ENCODE measurements at places on chromosomes 11 and 22.

DNA sequence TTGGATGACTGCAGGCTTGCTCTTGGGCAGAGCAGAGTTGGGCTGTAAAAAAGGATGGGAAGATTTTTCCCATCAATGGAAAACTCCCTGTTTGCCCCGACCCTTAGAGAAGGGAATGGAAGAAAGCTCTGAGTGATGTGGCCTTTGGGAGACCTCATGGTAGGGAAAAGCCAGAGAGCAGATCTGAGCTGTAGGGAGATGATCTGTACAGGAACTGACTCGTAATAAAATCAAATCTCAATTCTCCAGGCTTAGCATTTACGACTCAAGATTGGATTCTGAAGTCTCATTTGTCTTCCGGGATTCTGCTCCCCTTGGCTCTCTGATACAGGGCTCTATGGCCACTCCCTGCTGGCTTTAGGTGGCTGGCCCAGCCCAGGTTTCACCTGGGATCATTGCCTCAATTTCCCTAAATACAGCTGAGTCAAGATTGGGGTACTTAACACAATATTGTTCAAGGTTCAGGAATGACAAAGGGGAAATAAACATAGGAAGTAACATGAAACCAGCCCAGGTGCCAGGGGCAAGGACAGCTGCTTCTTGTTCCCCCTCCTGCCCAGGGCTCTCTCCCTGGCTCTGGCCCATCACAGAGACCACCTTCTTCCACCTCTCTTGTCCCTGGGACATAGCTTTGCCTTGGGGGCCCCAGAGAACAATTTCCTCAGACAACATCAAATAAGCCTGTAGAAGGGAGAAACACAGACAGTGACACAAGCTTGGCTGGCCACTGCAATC, 38.4 kb upstream of the THY1 start:
- no peak for DNase-seq

GRCh38 chr11:93850594-93851018, at the start of gene VSTM5:
VSTM5 (minus strand) TSS chr11:93850618; CDS start chr11:93850502, 116 bp downstream.
- DNase-seq, result no peak

DNA sequence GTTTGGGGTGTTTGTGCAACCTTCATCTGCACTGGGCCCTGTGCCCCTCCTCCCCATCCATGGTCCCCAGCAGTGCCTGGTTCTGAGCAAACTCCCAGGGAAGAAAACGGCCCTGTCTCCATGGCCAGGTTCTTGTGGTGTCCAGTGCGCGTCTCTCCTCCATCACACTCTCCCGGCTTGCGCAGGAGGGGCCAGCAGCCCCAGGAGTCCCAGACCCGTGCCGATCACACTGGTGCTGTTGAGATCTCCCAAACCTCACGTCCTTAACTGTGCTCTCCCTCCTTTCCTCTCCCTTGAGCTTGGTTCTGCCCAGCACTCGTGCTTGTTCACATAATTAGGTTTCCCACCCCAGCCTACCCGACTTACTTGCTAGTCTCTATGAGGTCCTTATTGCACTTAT, 10.9 kb upstream of the GRK2 start:
- DNase-seq, result no peak

- DNase-seq, result no peak
Observed at GRCh38 chr11:30414244-30414643, 91.3 kb downstream of the ARL14EP start.

- no peak for DNase-seq
Observed at GRCh38 chr11:62669420-62670161, 1.9 kb upstream of the UQCC3 start.

DNA sequence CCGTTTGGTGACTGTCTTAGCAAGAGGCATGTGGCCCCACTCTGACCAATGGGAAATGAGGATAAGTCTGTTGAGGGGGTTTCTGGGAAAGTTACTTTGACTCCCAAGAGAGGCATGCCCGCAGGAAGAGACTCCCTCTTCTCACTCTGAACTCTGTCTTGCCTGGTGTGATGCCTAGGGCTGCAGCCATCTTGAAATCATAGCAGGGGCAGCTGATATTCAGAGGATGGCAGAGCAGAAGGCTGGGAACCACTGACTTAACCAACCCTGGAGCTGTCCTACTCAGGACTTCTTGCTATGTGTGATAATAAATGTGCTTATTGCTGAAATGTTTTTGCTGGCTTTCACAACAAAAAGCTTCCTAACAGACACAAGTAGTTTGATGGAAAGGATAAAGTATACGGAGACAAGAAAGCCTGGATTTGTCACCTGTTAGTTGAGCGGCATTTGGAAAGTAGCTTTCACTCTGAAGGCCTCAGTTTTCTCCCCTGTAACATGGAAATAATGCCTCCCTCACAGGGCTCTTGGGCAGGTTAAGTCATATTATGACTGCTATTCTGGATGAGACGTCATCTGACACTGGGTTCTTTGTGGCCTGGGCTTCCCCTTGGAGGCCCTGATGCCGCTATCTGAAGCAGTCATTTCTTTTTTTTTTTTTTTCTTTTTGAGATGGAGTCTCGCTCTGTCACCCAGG, 128.5 kb downstream of the CEP164 start:
- no peak for DNase-seq

DNA sequence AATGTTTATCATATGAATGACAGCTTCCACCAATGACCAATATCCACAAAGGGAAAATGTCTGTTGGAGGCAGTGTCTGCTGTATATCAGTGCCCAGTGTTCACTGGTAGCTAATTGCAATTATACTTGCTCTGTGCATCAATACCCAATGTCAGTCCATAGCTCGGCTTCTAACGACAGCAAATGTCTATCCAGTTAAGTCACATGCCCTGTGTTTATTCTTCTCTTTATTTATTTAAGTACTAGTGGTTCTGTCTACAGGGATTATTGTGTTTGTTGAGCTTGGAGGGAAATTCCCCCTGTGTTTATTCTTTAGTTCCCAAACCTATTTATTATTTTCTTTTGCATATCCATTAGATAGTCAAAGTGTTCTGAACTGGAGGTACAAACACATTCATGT, 18.6 kb downstream of the TSKU start:
- DNase-seq, result no peak

- no peak for DNase-seq
Observed at GRCh38 chr11:37557990-37558389, 960.0 kb upstream of the RAG2 start.

DNA sequence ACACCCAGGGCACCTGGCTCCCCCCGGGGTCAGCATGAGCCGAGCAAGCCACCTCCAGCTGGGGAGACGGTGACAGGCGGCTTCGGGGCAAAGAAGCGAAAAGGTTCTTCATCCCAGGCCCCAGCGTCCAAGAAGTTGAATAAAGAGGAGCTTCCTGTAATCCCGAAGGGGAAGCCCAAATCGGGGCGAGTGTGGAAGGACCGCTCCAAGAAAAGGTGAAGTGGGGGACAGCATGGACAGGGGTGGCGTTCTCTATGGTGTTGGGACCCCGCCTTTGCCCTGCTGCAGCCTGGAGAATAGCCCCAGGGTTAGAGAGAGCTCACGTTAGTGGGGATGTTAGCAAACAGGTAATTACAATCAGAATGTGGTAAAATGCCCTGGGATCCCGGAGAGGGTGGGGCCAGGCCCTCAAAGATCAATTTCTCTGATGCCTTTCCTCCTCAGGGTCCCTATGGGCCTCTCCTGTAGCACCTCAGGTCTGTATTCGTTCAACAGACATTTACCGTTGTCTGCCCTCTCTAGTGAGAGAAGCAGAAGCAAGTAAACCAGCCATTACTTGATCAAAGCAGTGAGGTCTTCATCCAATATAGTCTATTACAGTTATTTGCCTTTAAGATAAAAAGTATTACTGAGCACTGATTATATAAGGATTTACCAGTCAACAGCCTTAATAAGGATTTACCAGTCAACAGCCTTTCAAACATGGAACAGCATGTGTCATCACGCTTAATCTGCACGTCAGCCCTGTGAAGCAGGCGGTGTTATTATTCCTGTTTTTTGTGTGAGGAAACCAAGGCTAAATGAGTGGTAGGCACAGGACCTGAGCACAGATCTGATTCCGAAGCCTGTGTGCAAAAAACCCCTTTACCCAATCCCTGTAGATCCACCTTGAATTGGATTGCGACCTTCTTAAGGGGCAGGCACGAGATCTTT, 1.0 kb downstream of the CCDC86 start:
- no peak for DNase-seq

GRCh38 chr11:88475991-88476418, 138.5 kb upstream of the CTSC start:
- DNase-seq, result no peak

- no peak for DNase-seq
Observed at GRCh38 chr11:4093519-4094347, 866 bp upstream of the RRM1 start.

- no peak for DNase-seq
Observed at GRCh38 chr22:37295213-37295886, 13.0 kb downstream of the CYTH4 start.

GRCh38 chr11:76644591-76644990, 26.0 kb downstream of the LRRC32 start:
- no peak for DNase-seq

DNA sequence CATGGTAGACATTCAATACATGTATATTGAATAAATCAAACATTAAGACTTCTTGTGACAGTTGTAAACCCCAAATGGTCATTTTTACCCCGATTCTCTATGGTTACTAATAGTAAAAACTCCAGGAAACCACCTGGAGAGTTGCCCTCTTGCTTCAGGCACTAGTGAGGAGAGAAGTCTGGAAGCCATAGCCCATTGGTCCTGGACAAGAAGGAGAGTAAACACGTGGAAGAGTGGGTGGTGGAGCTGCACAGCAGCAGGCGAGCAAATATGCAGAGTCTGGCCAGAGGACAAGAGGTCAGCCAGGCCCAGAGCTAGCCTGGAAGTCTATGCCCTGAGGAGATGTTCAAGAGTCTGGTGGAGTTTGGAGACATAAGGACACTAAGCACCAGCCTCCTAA, 17.7 kb downstream of the DCHS1 start:
- no peak for DNase-seq

GRCh38 chr11:98710986-98711385, 309.8 kb upstream of the CNTN5 start:
- DNase-seq, result no peak

DNA sequence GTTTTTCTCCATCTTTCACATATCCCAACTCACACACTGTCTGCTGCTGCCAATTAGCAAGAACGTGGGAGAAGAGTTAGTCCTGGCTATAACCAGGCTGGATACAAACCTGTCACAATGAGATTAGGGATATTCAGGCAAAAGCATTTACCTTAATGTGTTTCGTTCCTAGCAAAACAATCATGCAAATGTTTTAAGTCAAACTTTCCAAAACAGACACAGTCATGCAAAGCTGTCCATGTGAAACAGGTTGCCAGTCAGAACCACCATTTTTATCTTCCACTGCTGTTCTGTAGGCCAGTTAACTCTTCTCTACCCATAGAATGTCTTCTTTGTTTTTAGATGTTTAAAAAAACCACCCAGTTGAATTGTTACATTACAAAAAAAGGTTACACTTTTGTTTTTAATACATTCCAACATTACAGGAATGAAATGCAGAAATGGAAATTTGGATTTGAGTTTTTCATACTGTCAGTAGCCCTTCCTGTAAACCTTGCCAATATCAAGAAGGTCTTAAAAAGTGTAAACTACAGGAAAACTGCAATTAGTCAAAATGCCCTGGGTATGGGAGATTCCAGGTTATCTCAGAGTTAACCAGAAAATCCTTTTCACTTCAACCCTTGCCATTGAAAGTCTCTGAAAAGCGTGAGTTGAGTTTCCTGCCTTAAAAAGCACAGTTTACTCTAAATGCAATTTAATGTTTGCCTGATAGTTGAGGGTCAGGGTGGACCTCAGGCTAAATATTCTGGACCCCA, 34.2 kb upstream of the LDLRAD3 start:
- no peak for DNase-seq

DNA sequence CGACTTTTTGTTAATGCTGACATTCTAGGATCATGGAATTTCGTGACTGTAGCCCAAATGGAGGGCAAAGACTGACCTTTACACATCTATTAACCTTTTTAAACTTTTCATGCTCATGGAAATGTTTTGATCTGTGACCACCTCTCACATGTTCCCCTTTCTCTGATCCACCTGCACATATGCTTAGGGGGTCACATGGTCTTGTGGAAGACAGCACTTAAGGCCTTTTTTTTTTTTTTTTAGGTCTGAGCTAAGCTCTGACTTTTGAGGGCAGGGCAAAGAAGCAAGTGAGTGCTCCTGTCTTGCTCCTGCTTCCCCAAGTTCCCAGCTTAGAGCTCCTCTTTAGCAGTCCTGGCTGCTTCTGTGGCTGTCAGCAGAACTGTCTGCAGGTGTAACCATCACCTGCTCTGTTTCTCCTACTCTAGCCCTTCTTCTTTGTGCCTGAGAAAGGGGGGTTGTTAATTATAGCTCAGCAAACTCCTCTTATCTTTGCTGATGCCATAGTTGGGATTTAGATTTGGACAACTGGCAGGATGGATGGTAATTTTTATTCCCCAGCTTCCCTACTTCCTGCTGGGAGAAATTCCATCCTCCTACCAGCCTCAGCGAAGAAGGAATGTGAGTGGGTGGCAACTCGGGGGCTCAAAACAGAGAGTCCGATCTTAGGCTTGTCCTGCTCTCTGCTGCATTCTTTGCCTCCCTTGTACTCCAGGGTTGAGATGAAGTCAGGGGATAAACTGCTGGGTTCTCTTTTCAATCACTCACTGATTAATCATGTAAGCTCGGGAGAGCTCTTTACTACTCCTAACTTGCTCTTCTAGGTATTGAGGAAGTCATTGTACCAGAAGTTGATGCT, 64.4 kb downstream of the GRAMD1B start:
- DNase-seq, result no peak

GRCh38 chr22:49507607-49508292, 319.9 kb downstream of the BRD1 start:
- DNase-seq, result no peak

DNA sequence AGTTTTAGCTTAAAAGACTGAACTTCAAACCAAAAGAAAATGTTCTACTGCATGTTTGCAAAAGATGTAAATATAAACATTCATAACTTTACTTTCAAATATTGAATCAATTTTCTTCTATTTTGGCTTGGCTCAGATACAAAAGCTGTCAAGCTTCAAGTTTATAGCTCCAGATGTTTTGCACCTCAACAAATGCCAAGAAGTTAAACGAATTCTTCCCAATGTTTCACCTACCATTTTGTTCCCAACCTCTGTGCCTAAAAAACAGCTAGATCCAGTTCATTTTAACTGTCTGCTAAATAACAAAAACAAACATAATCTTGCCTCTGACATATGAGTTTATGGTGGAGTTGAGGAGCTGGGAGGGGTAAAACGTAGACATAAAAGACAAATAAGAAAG, 76.5 kb downstream of the RAB30 start:
- no peak for DNase-seq

Measured in NCI-H748 treated with DMSO at 0.1 percent for 48 hours (cell line).